Jurkat, Clone E6-1 (cell line): ENCODE measurements at places on chromosomes 12 and 14.

DNA sequence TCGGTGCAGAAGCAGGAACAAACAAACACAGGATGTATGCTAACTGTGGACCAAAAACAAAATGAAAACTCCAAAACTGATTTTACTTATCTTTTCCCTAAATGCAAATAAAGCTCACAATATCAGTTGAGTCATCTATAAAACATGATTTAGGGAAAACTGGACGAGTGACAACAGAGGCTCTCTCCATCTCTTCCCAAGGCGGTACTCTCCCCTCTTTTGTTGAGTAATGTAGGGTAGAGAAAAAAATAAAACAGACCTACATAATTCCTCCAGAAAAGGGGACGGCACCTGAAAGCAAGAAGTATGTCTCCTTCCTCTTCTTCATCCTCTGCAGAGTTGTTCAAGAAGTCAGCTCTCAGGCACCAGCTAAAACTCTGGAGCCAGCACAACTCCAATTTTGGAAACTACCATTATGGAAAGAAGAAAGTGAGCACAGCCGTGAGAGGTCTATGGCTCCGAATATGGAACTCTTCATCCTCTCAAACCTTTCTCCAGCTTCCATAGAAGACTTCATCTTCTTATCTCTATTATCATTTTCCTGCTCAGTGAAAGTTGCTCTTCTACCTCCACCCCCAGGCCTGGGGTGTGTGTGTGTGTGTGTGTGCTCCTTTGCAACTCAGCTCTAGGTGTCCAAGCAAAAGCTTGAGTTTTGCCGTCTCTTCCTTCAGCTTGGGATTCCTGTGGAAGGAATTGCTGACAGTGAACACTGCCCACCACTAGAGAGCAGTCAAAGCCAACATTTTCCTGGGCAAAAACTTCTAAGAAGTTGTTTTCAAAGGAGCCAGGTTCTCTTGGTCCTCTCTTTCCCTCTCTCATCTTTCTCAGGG is 155.4 kb downstream of the DIO2 start:
- peak; percentile 39 for DNase-seq

DNA sequence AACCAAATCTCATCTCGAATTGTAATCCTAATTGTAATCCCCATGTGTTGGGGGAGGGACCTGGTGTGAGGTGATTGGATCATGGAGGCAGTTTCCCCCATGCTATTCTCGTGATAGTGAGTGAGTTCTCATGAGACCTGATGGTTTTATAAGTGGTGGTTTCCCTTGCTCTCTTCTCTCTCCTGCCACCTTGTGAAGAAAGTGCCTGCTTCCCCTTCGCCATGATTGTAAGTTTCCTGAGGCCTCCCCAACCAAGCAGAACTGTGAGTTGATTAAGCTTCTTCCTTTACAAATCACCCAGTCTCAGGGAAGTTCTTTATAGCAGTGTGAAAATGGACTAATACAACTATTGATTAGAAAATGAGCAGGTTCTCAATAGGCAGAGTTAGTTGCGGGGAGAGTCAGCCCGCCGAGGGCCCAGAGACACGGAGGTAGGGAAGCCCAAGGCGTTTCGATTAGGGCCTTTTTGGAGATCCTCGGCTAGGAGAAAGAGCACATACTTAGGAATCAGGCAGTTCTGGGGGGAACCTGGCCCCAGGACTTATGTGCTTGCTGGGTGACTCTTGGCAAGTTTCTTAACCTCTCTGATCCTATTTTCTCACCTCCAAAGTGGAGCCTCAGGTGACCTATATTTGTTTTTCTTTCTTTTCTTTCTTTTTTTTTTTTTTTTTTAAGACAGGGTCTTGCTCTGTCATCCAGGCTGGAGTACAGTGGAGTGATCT is 65.7 kb downstream of the MVK start:
- DNase-seq = no peak

- no peak for DNase-seq
Observed at GRCh38 chr12:54232790-54233189, 44.0 kb upstream of the SMUG1 start.

- no peak for DNase-seq
Observed at GRCh38 chr12:70070494-70071007, 172.7 kb upstream of the CNOT2 start.

- DNase-seq = no peak
Observed at GRCh38 chr14:92447416-92448197, 66.0 kb upstream of the RIN3 start.

GRCh38 chr14:75456997-75457335 is 29.1 kb downstream of the JDP2 start:
- no peak for DNase-seq

DNA sequence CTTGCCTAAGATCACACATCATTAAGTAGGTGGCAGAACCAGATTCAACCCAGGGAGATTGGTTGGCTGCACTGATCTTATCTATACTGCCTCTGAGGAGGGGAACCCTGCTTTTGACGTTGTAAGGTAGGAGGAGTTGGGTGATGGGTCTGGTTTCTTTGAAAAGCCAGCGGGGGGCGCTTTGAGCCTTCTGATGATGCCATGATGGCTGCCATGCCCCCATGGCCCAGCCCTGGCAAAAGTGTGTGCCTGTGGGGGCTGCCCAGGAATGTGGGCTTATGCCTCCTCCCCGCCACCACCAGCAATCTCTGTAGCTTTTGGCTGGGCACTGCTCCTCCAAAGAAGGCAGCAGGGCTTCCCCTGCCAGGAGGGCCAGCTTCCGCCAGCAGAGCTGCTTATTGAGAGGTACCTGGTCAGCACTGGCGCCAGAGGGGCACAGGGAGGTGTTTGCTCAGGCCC is 224.3 kb downstream of the SLC41A2 start:
- peak; percentile 65 for DNase-seq

- DNase-seq = no peak
Observed at GRCh38 chr12:77299910-77300669, 234.7 kb upstream of the E2F7 start.

DNA sequence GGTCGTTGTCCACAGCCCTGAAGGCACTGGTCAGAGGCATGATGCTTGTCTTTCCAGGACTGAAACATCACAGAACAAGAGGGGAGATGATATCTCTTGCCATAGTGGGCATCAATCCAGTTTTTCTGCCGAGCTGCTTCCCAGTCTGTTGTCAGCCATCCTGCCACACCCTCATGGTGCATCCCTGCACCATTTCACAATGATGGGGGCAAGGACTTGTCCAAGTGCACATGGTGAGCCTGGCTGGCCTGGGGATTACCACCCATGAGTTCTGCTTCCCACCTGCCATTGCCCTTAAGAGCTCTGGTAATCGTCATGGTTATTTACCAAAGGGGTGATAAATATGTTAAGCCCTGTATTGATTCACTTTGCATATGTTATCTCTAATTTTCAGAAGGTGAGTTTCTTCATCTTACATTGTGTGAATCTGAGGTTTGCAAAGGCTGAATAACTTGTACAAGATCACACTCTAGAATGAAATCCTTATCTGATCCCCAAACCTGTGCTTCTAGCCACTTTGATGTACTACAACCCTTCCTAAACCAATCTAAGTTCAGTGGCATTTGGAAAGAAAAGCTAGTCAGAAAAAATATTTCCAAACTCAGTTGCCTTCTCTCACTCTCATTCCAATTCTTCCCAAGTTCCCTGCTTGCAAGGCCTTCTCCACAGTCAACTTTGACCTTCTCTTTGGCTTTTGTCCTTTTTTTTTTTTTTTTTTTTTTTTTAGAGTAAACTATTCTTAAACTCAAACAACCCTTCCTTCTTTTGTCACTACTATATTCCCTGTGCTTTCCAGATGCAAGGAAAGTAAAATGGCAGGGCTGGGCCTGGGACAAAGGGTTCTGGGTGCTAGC is 2.3 kb downstream of the AVIL start:
- DNase-seq = no peak

GRCh38 chr14:51602310-51602709 is 49.4 kb upstream of the FRMD6 start:
- no peak for DNase-seq

DNA sequence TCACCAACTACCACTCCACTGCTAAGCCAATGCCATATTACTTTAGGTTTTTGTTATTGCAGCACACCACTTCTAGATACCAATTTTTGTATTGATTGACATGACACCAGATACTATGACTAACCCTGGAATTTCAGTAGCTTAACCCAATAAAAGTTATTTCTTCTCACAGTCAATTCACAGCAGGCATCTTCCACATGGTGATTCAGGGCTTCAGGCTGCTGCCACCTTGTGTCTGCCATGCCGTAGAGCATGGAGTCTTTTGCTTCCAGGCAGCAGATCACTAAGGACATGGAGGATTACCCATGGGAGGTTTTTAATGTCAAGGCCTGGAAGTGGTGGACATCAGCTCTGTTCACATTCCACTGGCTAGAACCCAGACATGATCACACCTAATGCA is 56.4 kb upstream of the LTA4H start:
- DNase-seq = no peak

- DNase-seq = no peak
Observed at GRCh38 chr14:83289390-83289789, 1755.7 kb upstream of the SEL1L start.

DNA sequence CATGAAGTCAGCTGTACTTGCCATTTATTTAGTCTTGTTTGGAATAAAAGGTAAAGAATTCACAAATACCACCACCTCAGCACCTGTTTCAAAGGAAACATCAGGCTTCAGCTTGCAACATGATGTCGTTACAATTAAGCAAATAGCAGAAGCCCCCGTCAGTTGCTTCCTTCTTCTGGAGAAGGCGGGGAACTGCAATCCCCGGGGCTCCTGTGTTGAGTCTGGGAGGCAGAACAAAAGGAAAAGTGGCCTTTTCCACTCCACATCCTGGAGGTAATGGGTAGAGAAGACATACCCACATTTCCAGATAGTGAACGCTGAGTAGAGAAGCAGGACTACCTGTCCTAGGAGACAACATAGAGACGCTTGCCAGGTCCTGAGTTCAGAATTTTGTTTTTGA is 92.8 kb downstream of the DNAH10 start:
- DNase-seq = no peak

GRCh38 chr14:94126800-94127199 is 2.6 kb downstream of the IFI27L2 start:
- no peak for DNase-seq

- DNase-seq = no peak
Observed at GRCh38 chr12:75508159-75508558, 3.2 kb downstream of the KRR1 start.

GRCh38 chr14:70934084-70934483 is 26.8 kb downstream of the PCNX1 start:
- no peak for DNase-seq

DNA sequence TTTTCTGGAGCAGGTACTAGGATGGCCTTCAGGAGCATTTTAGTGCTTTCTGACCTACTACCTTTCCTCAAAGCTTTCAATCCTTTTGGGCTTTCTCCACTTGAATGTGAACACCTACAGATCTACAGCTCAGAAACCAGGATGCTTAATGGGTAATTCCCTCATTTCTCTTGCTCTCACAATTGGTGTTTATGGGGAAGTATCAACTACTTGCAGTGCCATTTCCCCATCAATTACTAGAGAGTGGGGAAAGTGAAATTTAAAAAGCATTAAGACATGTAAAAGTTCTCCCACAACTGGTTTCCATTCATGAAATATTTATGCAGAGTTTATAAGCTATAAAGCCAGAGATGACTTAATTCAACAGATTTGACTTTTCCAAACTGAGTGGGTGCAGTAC is 2.1 kb upstream of the YY1 start:
- DNase-seq = no peak

- DNase-seq = no peak
Observed at GRCh38 chr12:13288501-13288900, 92.0 kb downstream of the EMP1 start.

GRCh38 chr14:51977075-51977474 is 12.3 kb upstream of the RTRAF start:
- no peak for DNase-seq

- DNase-seq = no peak
Observed at GRCh38 chr12:89247541-89247942, 104.8 kb downstream of the DUSP6 start.
